ENCODE measurements at places on chromosomes 2 and 18. TPM values are rescaled to one million over a fixed set of nuclear protein-coding genes. Genes with fewer than 3 reads are reported as not detected.

DNA sequence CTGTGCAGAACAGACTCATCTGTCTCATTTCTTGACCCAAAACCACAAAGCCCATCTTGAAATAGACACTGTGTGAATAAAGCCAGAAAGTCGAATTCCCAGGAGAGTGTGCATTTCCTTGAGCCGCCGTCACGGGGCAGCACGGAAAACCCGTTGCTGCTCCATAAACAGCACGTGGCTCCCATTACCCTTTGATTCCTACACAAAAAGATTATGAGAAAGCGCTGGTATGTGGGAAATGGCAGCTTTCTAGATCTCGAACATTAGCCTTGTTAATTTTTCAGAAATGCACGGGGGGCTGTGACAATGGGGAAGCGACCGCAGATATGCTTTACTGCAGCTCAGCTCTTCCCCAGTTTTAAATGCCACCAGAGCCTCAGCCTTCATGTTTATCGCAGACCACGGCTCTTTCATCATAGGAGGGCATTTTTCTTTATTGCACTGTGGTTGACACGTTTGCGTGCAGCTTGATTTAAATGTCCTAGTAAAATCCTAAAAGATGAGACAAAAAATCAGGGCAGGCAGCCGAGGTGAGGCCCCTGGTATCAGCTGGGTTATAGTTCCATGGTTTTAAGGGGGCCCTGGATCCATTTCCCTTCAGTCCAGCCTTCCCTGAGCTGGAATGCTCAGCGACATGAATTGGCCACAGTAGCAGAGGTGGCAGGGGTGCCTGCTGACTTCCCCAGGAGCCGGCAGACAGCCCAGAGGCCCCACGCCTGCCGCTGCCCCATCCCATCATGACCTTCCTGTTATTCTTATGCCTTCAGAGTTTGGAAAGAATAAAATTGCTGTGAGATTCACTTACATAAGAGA, 249.3 kb downstream of the NDUFA10 start:
- no peak overlapping the region for H3K4me3 ChIP-seq
- DNase-seq, result no peak
- H3K27ac ChIP-seq, result no peak overlapping the region
- no peaks in the 10 kb centered on the region for H3K4me1 ChIP-seq
- no peaks in the 10 kb centered on the region for H3K36me3 ChIP-seq

DNA sequence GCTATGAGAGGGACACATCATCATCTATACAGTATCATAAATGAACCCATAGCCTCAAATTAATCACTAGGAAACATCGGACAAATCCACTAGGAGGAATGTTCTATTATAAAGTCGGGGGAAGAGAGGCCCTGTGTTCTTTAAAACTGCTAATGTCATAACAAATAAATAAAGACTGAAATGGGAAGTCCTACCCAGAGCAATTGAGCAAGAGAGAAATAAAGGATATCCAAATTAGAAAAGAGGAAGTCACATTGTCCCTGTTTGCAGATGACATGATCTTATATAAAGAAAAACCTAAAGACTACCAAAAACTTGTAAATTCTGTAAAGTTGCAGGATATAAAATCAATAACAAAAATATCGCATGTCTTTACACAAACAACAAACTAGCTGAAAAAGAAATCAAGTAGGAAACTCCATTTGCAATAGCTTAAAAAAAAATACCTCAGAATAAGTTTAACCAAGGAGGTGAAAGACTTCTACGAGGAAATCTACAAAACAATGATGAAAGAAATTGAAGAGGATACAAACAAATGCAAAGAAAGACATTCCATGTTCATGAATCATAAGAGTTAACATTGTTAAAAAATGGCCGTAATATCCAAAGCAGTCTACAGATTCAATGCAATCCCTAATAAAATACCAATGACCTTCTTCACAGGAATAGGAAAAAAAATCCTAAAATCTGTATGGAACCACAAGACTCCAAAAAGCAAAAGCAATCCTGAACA, 30.6 kb downstream of the RTN4 start:
- H3K4me3 ChIP-seq, result no peak overlapping the region
- H3K36me3 ChIP-seq, result no peaks in the 10 kb centered on the region
- DNase-seq, result no peak
- H3K4me1 ChIP-seq, result no peaks in the 10 kb centered on the region
- no peak overlapping the region for H3K27ac ChIP-seq

DNA sequence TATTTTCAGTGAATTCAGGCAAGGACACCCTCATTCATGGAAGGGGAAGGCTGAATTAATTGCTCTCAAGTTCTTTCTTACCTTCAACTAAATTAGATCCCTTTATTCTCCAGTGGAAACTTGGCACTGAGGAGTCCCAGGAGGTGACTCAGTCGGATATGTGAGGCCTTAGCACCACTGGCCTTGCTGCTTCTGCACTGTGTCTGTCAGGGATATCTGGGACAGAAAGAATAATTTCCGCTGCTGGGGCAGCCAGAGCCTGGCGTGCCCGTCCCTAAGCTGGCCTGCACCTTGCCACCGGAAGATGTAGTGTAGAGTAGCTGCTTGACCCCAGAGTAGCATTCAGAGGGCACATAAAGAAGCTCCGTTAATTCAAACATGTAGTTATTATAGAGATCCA, 53.4 kb downstream of the LIMS1 start:
- no peak for DNase-seq
- H3K36me3 ChIP-seq, result no peaks in the 10 kb centered on the region
- peak overlapping the region; percentile 38 for H3K27ac ChIP-seq
- no peaks in the 10 kb centered on the region for H3K27me3 ChIP-seq
- H3K4me3 ChIP-seq, result no peak overlapping the region

- no peak overlapping the region for H3K4me3 ChIP-seq
- H3K27ac ChIP-seq, result no peak overlapping the region
- DNase-seq, result no peak
- no peaks in the 10 kb centered on the region for H3K27me3 ChIP-seq
- H3K36me3 ChIP-seq, result no peaks in the 10 kb centered on the region
Measured at GRCh38 chr2:88059979-88060906, 4.7 kb upstream of the KRCC1 start.

GRCh38 chr2:165499131-165499530, 29.6 kb downstream of the CSRNP3 start:
- H3K4me1 ChIP-seq, result no peaks in the 10 kb centered on the region
- no peak overlapping the region for H3K27ac ChIP-seq
- no peak for DNase-seq
- H3K4me3 ChIP-seq, result no peak overlapping the region

DNA sequence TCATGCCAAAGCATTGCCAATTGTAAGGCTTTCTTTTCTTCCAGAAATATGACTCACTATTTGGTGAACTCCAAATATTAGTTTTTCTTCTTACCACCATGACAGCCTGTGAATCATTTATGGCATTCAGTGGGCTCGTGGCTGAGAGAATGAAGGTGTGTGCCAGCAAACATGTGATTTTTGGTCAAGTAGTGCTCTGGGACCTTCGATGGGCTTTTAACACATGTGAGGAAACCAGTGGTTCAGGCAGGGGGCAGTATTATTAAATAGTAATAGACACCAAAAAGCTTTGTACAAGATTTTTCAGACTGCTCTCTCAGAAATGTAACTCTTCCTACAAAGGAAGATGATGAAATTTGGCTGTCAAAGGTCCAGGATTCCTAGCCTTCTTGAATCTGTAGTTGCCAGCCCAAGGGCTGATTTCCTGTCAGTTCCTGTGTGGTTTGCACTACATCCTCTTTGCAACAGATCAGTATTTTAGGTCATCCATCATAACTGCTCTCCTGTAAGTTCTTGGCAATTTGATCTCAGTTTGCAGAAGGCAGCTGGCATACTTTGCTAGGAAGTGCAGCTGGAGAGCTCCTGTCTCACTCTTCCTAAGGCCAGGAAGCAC, 64.3 kb downstream of the BABAM2 start:
- H3K27me3 ChIP-seq, result no peaks in the 10 kb centered on the region
- no peak overlapping the region for H3K4me3 ChIP-seq
- peak; percentile 62 for DNase-seq
- no peaks in the 10 kb centered on the region for H3K36me3 ChIP-seq
- peak overlapping the region; percentile 18 for H3K27ac ChIP-seq

DNA sequence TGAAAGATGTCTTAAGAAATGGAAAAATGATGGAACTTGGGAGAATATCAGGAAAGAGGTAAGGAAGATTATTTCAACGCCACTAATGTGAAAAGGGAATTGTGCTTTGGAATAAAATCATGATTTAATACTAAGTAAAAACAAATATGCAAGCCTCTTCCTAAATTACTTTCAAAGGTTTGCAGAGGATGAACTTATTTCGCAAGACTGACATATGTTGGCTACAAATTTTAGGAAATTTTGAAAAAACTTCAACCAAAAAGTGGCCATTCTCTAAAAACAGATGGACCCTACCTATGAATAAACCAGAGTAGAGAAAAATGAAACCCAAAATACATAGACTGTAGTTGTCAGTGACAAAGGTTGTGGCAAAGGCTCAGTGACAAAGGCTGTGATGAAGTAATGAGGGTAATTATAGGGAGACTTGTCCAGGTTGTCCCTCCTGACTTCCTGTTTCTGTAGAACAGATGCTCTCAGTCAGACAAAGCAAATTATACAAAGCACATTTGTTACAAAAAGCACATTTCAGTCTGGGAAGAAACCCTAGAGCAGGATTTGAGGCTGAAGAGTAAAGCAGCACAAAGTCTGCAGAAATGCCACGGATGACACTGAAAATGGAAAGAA, 39.5 kb downstream of the SFT2D3 start:
- no peaks in the 10 kb centered on the region for H3K4me1 ChIP-seq
- no peaks in the 10 kb centered on the region for H3K36me3 ChIP-seq
- DNase-seq, result no peak
- H3K27me3 ChIP-seq, result no peaks in the 10 kb centered on the region

DNA sequence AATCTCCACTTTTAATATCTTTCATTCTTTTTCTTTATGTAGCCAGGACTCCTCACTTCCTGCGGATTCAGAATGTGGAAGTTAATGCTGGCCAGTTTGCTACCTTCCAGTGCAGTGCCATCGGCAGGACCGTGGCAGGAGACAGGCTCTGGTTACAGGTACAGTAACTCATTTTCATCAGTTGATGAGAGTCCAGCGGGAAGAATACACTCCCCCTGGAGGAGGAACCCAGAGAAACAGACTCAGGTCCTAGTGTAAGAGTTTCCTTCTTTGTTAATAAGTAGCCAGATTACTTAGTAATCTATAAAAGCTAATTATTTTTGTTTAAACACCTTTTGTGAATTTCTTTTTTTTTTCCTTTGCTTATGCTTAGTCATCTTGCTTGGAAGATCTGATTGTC, 359.4 kb downstream of the PTPRM start:
- DNase-seq, result peak; percentile 55
- H3K4me3 ChIP-seq, result no peak overlapping the region
- no peak overlapping the region for H3K27ac ChIP-seq

DNA sequence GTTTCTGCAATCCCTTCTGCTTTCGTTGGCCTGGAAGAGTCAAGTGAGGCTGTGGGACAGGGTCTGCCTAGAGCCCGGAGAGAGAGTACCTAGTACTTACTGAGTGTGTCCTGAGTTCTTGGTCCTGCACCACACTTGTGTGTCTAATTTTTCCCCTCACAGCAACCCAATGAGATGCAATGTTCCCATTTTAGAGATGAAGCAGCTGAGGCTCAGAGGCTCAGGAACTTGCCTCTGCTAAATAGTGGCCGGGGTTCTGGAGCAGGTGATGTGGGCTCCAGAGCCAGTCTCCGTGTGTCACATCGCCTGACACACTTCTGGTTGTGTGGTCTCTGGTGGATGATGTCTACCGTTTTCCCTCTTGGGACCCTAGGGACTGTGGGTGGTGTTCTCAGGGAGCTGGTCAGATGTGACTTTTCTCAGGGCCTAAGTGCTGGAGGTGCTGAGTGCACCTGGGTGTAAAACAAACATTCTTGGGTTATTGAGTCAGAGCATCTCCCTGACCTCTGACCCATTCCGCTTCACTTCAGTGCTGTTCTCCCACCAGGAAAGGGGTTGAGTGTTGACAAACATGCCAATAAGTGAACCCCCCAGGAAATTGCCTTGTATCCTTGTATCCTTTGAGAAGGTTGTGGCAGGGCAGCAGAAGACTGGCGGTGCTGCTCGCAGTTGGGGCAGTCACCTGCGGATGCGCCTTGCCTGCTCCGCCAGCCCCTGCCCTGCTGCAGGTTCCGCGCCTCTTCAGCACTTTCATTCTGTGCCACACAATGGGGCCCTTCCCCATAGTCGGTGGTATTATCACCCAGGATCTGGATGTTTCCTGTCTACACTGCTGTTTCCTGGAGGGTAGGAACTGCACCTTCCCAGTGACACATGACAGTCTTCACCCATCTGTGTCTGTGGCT, 32.1 kb downstream of the HK2 start:
- H3K4me1 ChIP-seq, result peaks cover 3% of the 10 kb centered on the region
- H3K4me3 ChIP-seq, result no peak overlapping the region
- H3K27ac ChIP-seq, result no peak overlapping the region
- no peaks in the 10 kb centered on the region for H3K27me3 ChIP-seq
- no peak for DNase-seq
- no peaks in the 10 kb centered on the region for H3K36me3 ChIP-seq

GRCh38 chr18:46732801-46733200, 24.1 kb downstream of the ST8SIA5 start:
- H3K4me3 ChIP-seq, result no peak overlapping the region
- no peak for DNase-seq
- H3K27ac ChIP-seq, result no peak overlapping the region
- H3K27me3 ChIP-seq, result no peaks in the 10 kb centered on the region
- H3K4me1 ChIP-seq, result no peaks in the 10 kb centered on the region
- no peaks in the 10 kb centered on the region for H3K36me3 ChIP-seq

DNA sequence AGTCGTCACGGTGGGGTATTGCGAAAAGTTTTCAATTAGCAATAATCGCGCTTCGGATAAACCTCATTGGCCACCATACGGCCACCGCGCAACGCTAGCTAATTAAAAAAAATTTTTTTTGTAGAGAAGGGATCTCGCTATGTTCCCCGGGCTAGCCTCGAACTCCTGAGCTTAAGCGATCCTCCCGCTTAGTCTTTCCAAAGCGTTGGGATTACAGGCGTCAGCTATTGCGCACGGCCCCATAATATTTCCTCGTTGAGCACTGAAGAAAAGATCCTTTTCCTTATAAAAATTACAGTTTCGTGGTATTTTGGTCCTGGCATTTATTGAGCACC, 759 bp upstream of the ACTR1B start:
- no peaks in the 10 kb centered on the region for H3K4me1 ChIP-seq
- H3K4me3 ChIP-seq, result peak overlapping the region; percentile 97
- H3K36me3 ChIP-seq, result peaks cover 7% of the 10 kb centered on the region
- H3K27me3 ChIP-seq, result no peaks in the 10 kb centered on the region

The C2orf66 gene
- total RNA-seq, result 1.1 TPM

The SLC38A11 gene
- total RNA-seq, result 7.0 TPM

The FOXD4L1 gene
- 0.40 TPM for total RNA-seq

The XDH gene
- total RNA-seq, result 108 TPM

The ANKRD62 gene
- total RNA-seq, result not detected

The REEP1 gene
- total RNA-seq, result 2.4 TPM

The LINC00305 gene
- not detected for total RNA-seq

All from Peyer's patch (tissue), 4 donors.